ENCODE measurements at places on chromosomes 16 and 17. TPM values are rescaled to one million over a fixed set of nuclear protein-coding genes. Genes with fewer than 3 reads are reported as not detected.

DNA sequence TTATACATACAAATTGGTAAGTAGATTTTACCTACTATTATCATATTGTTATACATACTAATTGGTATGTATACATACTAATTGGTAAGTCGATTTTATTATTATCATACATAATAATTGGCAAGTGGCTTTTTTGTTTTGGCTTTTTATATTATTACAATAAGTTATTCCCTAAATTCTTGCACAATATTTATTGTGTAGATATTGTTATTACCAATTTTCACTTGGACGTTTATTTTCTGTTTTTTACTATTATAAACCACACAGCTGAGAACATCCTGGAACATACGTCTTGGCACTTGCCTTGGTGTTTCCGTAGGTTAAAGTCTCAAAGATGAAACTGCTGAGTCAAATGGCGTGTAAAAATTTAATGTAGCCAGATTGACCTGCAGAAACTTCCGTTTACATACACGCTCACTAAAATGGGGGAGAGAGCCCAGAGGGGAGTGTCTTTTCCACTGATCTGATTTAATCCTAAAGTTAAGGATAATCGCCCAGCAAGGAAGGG lies 18.9 kb downstream of the GNGT2 start:
- DNase-seq: no peak

DNA sequence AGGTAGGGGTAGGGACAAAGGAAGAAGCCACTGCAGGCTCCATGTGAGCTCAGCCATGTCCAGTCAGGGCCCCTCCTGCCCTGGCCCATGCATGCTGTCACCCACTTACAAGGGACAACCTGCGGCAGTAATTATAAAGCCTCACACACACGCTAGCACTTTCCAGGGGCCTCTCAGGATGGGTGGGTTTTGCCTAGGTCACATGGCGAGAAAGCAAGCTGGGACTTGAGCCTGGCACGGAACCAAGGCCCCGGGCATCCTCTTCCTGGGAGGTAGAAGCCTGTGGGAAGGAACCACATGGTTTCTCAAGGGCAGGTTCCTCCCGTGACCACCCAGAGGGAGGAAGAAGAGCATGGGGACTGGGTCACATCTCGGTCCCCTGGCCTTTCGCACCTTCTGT lies 7.0 kb downstream of the ZNF319 start:
- no peak for DNase-seq

DNA sequence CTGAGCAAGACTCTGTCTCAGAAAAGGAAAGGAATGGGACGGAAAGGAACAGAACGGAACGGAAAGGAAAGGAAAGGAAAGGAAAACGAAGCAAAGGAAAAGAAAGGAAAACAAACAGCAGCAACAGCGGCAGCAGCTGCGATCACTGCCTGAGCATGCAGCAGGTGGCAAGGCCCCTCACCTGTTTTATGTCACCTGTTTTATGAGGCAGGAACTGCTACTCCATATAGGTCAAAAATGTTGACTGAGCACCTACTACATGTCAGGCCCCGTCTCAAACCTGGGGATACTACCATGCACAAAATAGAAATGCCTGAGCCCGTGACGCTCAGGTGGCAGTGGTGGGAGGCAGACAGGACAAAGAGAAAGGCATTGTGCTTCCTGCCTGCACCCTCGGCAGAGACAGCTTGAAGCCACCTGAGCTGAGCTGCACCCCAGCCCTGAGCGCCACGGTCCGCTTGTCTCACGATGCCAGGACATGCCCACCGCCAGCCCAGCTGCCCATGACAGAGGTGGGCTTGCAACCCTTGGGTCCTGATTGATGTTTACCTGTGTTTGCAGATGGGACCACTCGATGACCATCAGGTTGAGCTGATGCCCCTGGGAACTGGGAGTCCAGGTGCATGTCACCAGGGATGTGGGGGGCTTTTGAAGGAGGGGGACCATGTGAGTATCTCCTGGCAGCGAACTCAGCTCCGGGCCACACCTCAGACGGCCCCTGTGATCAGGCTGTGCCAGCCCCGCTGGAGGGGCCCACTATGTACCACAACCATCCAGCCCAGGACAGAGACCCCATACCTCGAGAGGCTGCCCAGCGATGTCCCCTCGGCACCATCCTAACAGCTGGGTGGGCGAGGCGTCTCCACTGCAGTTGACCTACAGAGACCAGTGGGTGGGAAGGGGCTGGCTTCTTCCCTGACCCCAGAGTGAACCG lies 77.4 kb downstream of the RMI2 start:
- DNase-seq: no peak

GRCh38 chr16:11986521-11987057 lies 10.1 kb downstream of the SNX29 start:
- DNase-seq: no peak

Gene CENPX
- total RNA-seq: 15.8 TPM

Gene GNAO1
- 14.0 TPM for total RNA-seq

DNA sequence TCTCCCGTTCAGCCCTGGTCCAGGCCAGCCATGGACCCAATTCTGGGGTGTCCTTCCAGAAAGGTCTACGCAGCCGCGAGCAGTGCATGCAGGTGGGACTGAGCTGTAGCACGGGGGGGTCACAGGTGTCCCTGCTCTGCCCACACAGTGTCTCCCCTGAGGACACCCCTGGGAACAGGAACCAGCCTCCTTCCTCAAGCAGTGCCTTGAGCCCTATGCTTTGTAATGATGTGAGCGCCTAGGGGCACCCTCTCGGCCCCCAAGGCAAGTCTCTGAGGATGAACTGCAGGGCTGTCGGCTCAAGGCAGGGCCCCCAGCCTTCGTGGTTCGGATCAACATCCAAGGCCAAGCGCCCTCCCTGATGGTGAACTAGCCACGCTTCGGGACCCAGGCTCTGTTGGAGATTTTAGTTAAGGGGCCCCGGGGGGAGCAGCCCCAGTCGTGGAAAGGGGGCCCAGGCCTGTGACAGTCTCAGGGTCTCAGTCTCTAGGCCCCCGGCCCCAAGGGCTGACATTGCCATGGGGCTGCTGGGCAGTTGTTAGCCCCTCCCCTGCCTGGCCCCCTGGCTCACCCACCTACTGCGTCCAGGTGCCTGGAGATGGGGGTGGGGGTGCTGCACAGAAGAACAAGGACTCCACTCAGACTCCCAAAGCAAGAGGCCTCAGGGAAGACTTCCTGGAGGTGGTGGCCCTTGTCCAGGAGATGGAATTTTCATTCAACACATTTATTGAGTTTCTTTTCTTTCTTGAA lies 2.3 kb downstream of the IL17C start:
- no peak for DNase-seq

GRCh38 chr17:69269131-69269998 lies 40.7 kb upstream of the ABCA10 start:
- DNase-seq: no peak

Gene FBXW10B
- total RNA-seq: 0.57 TPM

Gene KRTAP9-8
- not detected for total RNA-seq

DNA sequence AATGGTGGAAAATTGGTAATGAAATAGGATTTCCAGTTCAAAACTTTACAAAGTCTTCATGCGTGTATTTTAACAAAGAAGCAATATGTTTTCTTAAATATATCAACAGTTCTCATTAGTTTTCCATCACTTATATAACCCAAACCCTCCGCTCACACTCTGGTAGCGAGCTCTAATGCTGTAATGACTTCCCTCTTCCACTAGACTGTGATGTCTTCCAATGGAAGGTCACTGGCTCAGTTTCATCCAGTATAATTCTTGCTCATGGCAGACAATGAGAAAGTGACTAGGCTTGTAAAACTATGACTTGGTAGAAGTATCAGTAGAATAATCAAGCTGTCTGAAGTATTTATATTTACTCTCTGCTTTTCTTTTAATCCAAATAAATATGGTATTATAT lies 32.8 kb downstream of the NETO2 start:
- DNase-seq: no peak

Gene SALL1
- 0.32 TPM for total RNA-seq

GRCh38 chr17:31699281-31699680 lies 159.8 kb downstream of the COPRS start:
- no peak for DNase-seq

- no peak for DNase-seq
These were observed 124.6 kb upstream of the TMEM97 start for GRCh38 chr17:28194382-28194781.

DNA sequence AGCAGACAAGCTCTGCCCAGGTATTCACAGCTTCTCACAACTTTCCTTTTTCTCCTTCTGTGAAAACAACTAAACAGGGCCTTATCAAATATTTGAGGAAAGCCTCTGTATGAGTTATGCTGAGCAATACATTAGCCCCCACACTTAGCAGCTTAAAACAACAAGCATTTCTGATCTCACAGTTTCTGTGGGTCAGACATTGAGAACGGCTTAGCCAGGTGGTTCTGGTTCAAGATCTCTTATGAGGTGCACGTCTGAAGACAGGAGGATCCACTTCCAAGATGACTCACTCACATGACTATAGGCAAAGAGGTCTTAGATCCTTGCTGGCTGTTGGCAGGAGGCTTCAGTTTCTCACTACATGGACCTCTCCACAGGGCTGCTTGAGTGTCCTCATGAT lies 181.4 kb upstream of the WSCD1 start:
- DNase-seq: no peak

GRCh38 chr16:89048090-89048725 lies 45.4 kb upstream of the ACSF3 start:
- peak; percentile 4 for DNase-seq

Data from heart right ventricle (tissue), 16 donors.